T47D (cell line): ENCODE measurements at places on chromosomes 16 and 17.

DNA sequence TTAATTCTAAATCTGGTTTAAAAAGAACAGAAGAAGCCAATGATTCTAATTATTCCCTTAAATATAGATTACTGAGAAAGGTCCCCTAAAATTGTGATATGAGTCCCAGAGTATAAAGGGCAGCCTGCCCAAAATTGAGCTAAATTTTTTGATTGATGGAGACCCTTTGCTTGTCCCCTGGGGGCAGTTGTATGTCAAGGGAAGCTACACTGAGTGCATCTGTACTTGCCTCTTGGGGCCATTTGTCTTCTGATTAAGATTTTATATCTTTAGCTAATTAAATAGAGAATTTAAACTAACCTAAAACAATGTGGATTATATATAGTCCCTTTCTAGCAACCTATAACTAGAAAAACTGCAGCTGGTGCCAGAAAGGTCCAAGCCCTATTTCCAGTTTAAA lies 12.6 kb downstream of the BLMH start:
- DNase-seq, result no peak

GRCh38 chr17:46071796-46072195 lies 72.7 kb downstream of the STH start:
- DNase-seq, result no peak

DNA sequence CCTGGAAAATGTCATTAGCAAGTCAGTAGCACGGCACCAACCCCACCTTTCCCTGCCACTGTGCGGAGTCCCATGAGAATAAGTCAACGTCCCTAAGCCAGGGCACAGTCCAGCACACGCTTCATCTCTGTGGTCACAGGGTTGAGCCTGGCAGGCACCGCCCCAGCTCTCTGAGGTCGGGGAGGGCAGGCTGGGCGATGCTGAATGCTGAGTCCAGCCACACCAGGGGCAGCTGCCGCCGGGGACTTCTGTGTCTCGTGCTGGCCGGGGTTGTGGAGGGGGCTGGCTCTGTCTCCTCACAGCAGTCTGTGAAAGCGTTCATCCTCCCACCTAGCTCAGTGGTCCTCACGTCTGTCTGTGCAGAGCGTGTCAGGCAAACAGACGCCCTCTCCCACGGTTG lies 53.2 kb downstream of the BANP start:
- DNase-seq, result no peak

GRCh38 chr17:55642741-55643140 lies 79.9 kb downstream of the TMEM100 start:
- DNase-seq, result no peak

GRCh38 chr17:40103071-40103661 lies 2.8 kb upstream of the NR1D1 start:
- no peak for DNase-seq

DNA sequence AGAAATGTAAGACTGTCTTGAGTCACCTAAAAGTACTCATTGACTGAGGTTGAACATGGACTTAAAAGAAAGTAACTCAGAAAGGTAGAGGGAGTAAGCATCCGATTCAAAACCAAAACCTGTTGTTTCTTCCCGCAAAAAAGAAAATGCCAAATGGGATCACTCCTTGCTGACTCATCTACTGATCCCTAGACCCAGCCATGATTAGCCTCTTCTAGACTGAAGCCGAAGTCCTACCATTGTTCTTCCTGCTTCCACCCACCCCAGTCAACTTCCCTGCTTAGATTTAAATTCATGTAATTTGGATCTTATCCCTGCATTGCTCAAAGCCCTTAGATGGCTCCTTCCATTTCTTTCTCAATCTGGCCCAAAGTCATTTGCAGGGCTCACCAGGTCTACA lies 760.5 kb upstream of the SOX9 start:
- no peak for DNase-seq

GRCh38 chr16:17320009-17320408 lies 150.8 kb downstream of the XYLT1 start:
- DNase-seq, result no peak

GRCh38 chr17:45396496-45397205 lies 36.0 kb downstream of the ARHGAP27 start:
- no peak for DNase-seq

- DNase-seq, result no peak
Observed at GRCh38 chr17:28985950-28986713, 19.7 kb downstream of the SEZ6 start.

DNA sequence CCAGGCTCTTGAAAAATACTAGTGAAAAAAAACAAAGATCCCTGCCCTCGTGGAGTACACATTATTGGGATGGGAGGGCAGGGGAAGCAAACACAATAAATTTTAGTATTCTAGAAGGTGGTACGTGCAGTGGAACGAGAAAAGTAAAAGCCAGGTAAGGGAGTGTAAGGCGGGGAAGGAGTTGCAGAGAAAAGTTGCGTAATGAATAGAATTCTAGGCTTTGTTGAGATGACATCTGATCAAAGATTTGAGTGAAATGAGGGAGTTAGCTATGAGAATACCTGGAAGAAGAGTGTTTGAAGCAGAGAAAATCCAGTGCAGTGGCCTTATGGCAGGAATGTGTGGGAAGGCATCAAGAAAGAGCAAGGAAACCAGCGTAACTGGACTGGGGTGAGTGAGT lies 2.1 kb downstream of the CKLF start:
- no peak for DNase-seq

- DNase-seq, result no peak
Observed at GRCh38 chr16:53056392-53056881, 1.6 kb downstream of the CHD9 start.

- DNase-seq, result no peak
Observed at GRCh38 chr17:8479431-8479947, 43.8 kb downstream of the NDEL1 start.

- DNase-seq, result no peak
Observed at GRCh38 chr16:57695680-57696069, 1.1 kb downstream of the DRC7 start.

GRCh38 chr17:82783498-82783897 lies 31.6 kb downstream of the TBCD start:
- no peak for DNase-seq

GRCh38 chr17:44362949-44363612 lies 572 bp downstream of the FAM171A2 start:
- DNase-seq, result no peak

DNA sequence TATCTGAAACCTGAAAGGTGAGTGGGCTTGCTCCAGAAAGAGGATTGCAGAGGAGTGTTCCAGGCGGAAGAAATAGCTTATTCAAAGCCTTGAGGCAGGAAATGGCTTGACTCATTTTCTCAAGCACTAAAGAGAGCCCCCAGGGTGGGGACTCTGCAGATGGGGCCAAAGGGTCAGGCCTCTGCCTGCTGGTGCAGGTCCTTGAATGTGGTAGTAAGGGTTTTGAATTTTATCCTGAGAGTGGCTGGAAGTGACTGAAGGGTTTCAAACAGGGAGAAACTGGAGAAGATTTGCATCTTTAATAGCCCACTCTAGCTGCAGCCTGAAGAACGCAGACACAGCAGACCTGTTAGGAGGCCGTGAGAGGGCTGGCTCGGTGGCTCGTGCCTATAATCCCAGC lies 144.4 kb downstream of the CCT6B start:
- DNase-seq, result no peak

GRCh38 chr16:54930005-54930868 lies at the start of gene IRX5:
TSS of gene IRX5 (plus strand) at chr16:54930865. CDS start at chr16:54931199, 334 bp downstream.
- peak; percentile 85 for DNase-seq

DNA sequence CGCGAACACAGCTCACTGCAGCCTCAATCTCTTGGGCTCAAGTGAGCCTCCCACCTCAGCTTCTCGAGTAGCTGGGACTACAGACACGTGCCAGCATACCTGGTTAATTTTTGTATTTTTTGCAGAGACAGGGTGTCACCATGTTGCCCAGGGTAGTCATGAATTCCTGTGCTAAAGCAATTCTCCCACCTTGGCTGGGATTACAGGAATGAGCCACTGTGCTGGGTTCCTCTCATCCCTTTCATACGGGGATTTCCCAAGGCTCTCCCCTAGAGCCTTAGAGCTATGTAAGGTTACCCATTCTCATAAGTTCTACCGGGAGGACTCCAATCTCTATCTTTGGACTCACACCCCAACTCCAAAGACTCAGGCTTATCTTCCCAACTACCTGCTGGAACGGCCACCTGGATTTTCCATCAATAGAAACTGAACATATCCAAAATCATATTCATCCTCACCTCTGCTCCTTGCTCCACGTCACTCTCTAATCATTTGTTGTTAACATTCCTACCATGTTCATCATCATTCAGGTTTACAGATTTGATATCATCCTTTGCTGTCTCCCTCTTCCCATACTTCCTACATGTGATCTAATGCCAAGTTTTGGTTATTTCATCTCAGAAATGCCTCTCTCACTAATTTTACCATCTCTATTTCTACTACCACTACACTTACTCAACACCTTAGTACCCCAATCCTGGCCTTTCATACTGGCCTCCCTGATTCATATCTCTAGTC lies 92.5 kb downstream of the NCOR1 start:
- no peak for DNase-seq

- DNase-seq, result no peak
Observed at GRCh38 chr17:47846716-47847340, 4.1 kb downstream of the SP6 start.

DNA sequence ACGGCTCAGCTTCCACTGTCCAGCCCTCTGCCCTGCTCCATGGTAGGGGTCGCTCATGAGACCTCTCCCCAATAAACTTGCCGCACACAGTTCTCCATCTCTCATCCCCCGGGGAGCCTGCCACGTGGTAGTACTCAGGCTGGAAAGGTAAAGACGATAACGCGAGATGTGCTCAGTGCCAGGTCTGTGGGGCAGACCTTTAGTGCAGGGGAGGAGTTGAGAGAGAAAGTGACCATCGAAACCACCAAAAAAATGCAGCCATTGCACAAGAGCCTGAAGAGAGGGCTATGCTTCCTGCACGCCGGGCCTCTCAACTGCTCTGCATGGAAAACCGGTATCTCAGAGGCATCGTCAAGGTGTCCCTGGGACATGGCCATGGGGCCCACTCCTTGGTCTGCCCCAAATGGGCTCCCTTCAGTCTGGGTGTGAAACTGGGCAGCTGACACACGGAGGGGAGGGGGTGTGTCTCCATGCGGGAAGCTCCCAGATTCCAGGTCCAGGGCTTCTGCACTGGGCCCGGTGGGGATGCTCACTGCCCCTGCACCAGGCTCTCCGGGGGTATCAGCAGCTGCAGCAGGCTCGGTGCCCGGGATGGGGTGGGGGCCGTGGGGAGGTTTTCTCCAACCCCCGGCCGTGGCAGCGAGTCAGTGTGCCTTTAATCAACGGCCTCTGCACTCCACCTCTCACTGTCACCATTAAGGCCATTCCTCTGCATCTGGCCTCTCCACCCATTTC lies 4.7 kb upstream of the AANAT start:
- no peak for DNase-seq

GRCh38 chr17:32621612-32622312 lies 135.0 kb downstream of the CDK5R1 start:
- DNase-seq, result peak; percentile 36

DNA sequence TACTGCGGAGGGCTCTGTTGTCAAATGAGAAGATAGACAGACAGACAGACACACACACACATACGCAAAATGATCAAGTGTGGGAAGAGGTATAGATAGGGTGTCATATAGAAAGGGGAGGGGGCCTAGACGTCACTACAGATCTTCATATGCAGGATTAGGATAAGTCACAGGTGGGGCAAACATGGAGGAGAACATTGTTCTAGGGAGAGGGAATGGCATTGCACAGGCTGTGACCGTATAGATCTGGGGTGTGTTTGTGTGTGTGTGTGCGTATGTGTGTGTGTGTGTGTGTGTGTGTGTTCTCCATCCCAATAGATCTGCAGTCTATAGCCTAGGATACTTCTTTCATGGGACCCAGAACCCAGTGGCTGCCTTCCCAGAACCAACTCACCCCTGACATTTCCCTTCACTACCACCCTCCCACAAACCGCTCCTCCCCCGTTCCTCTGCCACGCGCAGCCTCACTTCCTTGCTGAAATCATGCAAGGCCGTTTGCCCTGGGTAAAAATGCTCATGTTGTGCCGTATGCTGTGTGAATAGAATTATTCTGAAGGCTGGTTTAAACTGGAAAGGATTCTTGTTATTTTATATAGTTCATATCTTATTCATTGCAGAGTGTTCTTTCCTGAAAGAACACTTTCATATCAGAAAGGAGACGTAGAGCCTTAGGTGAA lies 50.5 kb upstream of the CCL1 start:
- DNase-seq, result no peak

GRCh38 chr16:89161763-89162713 lies 9.5 kb upstream of the CDH15 start:
- DNase-seq, result no peak

DNA sequence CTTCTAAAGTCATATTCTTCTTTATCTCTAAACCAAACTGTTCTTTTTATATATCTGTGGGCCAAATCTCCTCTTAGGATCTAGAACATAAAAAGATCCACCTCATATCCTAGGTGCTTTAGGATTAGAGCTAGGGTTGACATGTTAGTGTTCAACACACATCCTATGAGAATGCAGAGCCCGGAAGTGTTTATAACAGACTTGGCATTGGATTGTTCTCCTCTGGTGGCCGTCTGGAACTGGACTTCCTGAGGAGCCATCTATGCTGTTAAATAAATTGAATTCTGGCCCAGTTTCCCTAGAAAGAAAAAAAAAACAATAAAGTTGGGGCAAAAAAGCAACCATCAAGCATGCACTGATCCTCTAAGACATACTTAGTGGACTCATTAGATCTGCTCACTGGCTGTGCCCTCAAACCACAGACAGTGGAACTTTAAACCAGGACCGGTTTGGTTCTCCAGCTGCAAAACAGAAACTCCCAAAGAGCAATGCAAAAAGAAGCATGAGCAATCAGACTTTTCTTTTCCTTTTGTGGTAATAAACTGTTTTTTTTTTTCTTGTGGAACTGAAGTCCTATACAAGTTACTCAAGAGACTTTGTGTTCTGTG lies 182.5 kb downstream of the ZNF18 start:
- DNase-seq, result no peak

- no peak for DNase-seq
Observed at GRCh38 chr17:45397796-45398195, 34.9 kb downstream of the ARHGAP27 start.

GRCh38 chr17:50737118-50737698 lies 17.8 kb downstream of the LUC7L3 start:
- no peak for DNase-seq

DNA sequence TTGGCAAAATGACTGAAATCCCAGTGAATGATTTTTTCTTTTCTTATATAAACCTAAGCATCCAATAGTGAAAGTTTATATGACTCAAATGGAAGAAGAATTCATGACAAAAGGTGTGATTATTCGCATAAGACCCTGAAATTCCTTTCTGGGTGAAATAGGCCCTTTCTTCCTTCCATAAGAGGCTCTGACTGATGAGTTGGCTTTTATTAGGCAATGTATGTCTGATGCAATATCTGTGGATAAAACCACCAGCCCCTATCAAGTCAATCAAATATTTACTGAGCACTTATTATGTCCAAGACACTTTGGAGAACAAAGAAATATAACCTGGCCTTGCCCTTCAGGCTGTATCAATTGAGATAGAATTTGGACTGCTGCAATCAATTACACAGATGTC lies 316.6 kb downstream of the CDH13 start:
- no peak for DNase-seq

GRCh38 chr16:85236818-85237150 lies 124.5 kb upstream of the CIBAR2 start:
- no peak for DNase-seq
